ENCODE measurements at places on chromosomes 2 and 18.

- DNase-seq, result peak; percentile 97
Observed at GRCh38 chr18:7038330-7038851, 79.2 kb downstream of the LAMA1 start.

- no peak for DNase-seq
Observed at GRCh38 chr2:101109451-101110118, 41.6 kb downstream of the TBC1D8 start.

- no peak for DNase-seq
Observed at GRCh38 chr2:165793161-165793778, 777 bp downstream of the GALNT3 start.

DNA sequence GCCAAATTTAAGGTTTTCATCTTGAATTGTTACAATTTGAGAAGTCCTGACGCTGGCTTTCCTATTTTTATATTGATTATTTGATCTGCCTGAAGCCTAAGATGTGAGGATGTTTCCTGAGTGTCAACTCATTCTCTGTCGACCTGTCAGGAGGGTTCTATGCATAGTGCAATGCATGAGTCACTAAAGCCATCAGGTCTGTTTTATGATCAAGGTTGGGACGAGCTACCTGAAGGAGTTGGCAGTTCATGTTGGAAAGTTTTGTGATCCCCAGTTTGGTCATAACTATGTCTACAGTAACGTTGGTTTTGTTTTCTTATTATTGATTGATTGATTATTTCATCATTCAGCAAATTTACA is 71.2 kb downstream of the NABP1 start:
- DNase-seq, result no peak

GRCh38 chr2:168577885-168578284 is 121.8 kb downstream of the CERS6 start:
- no peak for DNase-seq

GRCh38 chr2:219081701-219082331 is 21.1 kb upstream of the IHH start:
- DNase-seq, result no peak

DNA sequence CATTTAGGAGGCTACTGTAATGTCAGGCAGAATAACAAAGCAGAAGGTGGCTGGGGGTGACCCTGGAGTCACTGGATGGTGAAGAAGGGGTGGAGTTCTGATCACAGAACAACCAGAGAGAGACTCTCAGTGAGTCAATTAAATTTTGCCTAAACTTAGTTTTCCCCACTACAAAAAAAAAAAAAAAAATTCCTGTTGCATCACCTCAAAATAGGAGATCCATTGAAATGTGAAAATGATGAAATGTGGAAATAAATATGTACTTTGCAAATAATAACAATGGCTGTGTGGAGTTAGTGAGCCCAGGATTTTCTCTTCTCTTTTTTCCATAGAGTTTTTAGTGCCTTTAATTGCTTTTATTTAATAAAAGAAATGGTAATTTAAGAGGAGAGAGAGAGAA is 165.5 kb downstream of the GFPT1 start:
- DNase-seq, result no peak

- no peak for DNase-seq
Observed at GRCh38 chr18:79644666-79645057, 34.9 kb upstream of the CTDP1 start.

GRCh38 chr2:230861552-230862255 is 3.0 kb upstream of the ITM2C start:
- no peak for DNase-seq

DNA sequence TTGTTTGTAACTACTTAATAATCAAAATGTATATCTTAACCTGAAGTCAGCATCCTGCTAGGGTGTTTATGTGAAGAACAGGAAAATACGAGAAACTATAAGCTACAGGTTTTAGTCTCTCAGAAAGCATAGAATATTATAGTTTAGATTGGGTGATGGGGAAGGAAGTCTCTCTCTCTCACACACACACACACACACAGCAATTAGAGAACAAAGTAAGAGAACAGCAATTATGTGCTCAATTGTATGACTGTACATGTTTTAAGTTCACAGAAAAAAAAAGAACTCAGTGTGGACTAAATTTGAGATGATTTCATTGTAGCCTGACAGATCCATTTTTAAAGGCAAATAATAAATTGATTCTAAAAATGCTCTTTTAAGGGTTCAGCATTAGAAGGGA is 94.3 kb upstream of the ZNF516 start:
- no peak for DNase-seq

DNA sequence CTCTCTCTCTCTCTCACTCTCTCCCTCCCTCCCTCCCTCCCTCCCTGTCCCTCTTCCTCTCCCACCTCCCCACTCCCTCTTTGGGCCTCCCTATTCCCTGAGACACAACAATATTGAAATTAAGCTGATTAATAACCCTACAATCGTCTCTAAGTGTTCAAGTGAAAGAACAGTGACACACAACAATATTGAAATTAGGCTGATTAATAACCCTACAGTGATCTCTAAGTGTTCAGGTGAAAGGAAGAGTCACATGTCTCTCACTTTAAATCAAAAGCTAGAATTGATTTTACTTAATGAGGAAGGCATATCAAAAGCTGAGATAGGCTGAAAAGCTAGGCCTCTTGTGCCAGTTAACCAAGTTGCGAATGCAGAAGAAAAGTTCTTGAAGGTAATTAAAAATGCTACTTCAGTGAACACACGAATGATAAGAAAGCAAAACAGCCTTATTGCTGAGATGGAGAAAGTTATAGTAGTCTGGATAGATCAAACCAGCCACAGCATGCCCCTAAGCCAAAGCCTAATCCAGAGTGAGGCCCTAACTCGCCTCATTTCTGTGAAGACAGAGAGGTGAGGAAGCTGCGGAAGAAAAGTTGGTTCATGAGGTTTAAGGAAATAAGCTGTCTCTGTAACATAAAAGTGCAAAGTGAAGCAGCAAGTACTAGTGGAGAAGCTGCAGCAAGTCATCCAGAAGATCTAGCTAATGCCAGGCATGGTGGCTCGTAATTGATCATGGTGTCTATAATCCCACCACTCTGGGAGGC is 21.3 kb downstream of the MALT1 start:
- no peak for DNase-seq

DNA sequence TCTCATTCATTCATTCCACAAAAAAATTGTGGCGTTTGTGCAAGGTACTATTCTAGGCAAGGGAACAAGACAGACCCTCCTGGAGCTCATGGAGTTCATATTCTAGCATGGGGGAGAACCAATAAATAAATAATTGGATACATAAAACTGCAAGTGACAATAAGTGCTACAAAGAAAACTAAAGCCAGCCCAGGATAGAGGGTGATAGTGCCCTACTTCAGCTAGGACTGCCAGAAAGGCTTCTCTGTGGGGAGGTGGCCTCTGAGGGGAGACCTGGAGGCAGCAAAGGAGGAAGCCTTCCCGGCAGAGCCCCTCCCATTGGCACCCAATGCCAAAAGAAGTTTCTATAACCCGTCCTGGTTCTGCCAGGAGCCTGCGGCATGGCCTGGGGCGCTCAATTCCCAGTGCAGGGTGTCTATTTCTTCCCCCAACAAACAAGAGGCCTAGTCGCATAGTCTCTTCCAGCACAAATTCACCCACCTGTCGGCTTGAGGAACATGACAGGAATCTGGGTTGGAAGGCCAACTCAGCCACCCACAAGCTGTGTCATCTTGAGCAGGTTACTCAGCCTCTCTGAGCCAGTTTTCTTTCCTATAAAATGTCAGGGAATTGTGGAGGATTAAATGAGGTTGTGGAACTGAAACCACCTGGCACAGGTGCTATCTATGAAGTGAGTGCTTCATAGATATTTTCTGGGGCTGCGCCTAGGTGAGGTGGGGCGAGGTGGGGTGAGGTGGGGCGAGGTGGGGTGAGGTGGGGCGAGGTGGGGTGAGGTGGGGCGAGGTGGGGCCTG is 94.3 kb downstream of the ZFP36L2 start:
- no peak for DNase-seq

GRCh38 chr18:65725251-65726050 is 25.4 kb upstream of the CDH7 start:
- no peak for DNase-seq

- DNase-seq, result no peak
Observed at GRCh38 chr2:33620-34019, 12.7 kb downstream of the FAM110C start.

DNA sequence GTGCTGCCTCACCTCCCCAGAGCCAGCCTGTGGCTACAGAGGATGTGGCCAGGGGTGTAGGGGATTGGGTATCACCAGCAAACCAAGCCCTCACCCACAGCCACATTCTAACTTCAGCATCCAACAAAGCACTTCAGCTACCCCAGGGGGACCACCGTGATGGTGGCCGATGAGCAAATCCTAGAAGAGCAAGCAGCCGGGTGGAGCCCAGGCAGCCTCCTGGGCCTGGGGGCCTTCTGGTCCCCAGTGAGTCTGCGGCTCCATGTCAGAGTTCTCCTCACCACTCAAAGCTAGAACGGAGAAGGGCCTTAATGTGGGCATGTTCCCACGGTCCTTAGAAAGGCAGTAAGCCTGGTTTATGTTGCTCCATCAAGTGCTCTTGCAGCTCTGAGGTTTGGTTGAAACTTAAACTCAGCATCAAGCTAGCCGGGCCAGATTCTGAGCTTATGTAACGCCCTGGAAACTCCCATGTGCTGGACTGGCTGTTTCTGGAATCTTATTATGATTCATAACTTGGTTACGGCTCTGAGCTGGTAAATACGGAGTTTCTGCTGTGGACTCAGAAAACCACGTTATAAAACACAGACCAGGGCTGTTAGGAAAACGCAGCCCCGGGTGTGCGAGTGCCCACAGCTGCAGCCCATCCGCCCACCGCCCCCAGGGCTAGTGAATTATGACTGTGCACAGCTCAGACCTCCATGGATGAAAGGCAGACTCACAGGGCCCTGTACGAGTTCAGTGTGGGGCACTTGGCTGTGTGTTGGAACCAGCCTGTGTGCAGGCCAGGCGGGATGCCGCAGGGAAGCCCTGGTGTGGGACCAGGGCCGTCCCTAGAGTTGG is 99.8 kb downstream of the SEPTIN10 start:
- DNase-seq, result peak; percentile 63

DNA sequence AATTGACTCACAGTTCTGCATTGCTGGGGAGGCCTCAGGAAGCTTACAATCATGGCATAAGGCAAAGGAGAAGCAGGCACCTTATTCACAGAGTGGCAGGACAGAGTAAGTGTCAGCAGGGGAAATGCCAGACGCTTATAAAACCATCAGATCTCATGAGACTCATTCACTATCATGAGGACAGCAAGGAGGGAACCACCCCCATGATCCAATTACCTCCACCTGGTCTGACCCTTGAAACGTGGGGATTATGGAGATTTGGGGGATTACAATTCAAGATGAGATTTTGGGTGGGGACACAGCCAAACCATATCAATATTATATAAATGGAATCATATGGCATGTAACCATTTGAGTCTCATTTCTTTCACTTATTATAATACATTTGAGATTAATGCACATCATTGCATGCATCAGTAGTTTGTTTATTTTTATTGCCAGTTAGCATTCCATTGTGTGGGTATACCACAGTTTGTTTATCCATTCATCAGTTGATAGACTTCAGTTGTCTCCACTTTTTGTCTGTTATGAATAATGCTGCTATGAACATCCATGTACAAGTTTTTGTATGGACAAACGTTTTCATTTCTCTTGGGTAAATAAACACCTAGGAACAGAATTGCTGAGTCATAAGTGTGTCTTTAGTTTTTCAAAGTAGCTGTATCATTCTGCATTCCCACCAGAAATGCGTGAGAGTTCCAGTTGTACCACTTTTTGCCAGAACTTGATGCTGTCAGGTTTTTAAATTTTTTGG is 5.8 kb upstream of the SRBD1 start:
- peak; percentile 23 for DNase-seq

GRCh38 chr2:73985308-73986084 is 786 bp downstream of the TET3 start:
- no peak for DNase-seq

DNA sequence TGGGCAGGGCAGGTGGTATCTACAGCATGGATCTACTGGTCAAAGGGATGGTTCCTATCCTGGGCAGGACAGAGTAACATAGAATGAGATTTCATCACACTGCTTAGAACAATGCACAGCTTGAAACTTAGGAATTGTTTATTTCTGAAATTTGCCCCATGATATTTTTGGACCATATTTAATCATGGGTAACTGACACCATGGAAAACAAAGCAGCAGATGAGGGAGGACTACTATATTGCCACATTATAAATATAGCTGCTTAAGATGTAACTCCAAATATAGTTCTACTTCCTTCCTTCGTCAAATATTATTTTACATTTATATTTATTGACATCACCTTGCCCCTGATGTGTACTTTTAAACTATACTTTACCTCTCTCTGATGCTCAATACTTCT is 254.7 kb downstream of the PTPRM start:
- no peak for DNase-seq

DNA sequence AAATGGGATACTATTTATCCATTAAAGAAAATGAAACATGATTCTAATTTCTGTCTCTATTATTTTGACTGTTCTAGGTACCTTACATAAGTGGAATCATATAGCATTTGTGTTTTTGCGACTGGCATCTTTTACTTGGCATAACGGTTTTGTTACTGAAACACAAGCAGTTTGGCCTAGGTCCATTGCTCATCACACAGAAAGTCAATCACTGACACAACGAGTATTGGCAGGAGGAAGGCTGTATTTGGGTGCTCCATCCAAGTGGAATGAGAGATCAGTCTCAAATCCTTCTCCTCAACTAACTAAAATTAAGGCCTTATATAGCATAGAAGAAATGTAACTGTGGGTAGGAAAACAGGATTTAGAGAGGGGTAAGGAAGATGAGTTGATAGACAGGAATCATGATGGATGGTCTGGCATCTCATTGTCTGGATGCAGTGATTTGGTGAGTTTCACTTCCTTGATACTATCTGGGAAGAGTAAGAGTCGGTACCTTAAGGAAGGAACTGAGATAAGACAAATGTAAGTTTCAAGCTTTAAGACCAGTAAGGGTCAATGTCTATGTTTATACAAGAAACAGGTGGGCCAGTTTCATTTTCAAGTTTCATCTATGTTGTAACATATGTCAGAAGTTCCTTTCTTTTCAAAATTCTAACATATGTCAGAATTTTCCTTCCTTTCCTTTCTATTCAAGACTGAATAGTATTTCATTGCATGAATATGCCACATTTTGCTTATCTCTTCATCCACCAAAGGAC is 276.9 kb upstream of the RAB6C start:
- DNase-seq, result no peak
